ENCODE measurements at places on chromosomes 5 and 9.

GRCh38 chr5:100797861-100798260, 105.2 kb downstream of the ST8SIA4 start:
- DNase-seq, result no peak

DNA sequence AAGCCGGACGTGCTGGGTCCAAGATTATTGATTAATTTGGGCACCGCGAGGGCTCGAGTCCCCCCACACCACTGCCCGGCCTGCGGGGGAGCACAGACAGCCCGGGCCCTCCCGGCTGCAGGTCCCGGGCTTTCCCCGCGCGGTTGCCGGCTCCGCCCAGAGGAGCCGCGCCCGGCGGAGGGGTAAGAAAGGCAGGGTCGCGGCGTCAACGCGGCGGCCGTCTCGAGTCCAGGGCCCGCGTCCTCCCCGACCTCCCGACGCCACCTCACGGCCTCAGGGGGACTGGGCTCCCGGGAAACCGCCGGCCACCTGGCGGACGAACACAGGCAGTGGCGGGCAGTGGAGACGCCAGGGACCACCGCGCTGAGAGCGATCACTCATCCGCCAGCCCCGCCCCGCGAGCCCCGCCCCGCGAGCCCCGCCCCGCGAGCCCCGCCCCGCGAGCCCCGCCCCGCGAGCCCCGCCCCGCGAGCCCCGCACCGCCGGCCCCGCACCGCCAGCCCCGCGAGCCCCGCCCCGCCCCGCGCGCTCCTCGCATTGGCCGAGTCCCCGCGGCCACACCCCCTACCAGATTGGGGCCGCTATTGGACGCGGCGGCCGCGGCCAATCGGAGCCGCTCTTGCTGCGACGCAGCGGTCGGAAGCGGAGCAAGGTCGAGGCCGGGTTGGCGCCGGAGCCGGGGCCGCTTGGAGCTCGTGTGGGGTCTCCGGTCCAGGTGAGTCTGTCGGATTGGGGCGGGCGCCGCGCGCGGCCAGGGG, at the start of gene MRPL41:
Gene MRPL41, plus strand, starts transcription at position 616 of the 758 bp plus-strand sequence. CDS start 203 bp downstream, outside the sequence.
- DNase-seq, result peak; percentile 88

GRCh38 chr5:175712681-175713085, 54.8 kb downstream of the HRH2 start:
- no peak for DNase-seq

GRCh38 chr5:42495914-42496313, 72.7 kb downstream of the GHR start:
- DNase-seq, result peak; percentile 34

Data from fibroblast of gingiva (primary cell).